Astrocyte of the hippocampus (primary cell): ENCODE measurements at places on chromosomes 5 and 9.

DNA sequence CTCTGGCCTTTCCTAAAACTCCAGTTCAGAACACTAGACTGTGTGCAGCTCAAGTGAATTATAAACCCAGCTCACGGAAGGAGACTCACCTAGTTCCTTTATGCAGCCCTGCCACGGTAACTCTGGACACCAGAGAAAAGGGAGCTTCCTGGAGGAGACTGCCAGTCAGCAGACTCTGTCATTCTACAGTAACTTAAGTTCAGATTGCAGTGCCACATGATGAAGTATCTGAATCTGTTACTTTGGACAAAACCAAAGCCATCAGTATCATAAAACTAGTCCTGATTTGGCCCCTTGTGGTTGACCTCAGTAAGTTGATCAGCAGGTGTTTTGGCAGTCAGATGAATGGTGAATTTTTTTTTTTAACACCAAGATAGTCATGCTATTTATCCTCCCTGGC is 2.7 kb downstream of the MTRR start:
- DNase-seq: no peak

DNA sequence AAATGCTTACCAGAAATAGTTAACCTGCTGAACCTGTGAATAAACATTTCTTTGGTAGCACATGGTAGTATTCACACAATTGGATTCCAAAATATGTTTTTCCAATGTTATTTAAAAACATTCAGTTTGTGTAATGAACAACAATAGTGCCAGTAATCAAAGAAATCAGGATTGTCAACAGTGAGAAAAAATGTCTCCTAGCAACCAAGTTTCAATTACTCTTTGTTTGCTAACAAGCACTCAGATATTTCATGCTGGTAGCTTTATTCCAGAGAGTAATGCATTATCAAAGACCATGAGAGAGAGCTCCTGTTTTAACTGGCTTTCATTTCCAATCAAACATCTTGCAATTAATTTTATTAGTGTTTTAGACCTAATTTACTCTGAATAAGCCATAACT is 768.1 kb upstream of the GRAMD2B start:
- DNase-seq: no peak

GRCh38 chr9:117018966-117019617 is 332.0 kb downstream of the TRIM32 start:
- no peak for DNase-seq

DNA sequence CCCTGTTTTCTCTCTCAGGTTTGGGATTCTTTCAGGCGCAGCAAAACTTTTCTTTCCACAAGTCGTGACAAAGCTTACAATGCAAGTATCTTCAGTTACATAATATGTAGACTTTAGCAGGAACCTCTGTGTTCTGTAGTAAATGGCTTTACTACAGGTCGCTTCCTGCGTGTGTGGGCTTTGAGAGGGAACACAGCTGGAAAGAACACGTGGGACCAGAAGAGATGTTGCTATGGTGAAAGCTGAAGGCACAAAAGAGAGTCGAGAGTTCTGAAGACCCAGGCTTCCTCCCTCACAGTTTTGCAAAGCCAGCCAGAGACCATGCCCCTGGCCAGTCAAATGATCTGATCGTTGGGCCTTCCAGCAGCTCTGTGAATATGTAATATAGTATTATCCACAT is 4.0 kb downstream of the ANKRD55 start:
- no peak for DNase-seq

- DNase-seq: no peak
Observed at GRCh38 chr5:39970117-39970798, 545.5 kb upstream of the DAB2 start.

DNA sequence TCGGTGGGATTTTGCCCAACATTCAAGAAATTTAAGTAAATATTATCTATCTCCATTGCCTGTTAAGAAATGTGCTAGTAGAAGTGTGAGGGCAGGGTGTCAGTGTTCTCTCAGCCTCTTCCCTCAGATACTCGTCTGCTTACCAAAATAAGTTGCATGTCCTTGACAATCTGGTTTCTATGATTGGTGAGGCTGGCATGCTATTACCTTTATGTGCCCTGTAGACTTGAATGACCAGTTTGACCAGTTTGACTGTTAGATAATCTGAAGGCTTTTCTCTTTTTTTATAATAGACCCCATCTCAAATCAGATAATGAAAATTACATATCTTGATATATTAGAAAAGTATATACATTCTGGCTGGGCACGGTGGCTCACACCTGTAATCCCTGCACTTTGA is 348 bp downstream of the CATSPER3 start:
- DNase-seq: no peak

GRCh38 chr5:124025306-124025845 is 513.4 kb downstream of the CSNK1G3 start:
- DNase-seq: peak; percentile 56

- no peak for DNase-seq
Observed at GRCh38 chr5:41346609-41347008, 133.3 kb upstream of the C6 start.

DNA sequence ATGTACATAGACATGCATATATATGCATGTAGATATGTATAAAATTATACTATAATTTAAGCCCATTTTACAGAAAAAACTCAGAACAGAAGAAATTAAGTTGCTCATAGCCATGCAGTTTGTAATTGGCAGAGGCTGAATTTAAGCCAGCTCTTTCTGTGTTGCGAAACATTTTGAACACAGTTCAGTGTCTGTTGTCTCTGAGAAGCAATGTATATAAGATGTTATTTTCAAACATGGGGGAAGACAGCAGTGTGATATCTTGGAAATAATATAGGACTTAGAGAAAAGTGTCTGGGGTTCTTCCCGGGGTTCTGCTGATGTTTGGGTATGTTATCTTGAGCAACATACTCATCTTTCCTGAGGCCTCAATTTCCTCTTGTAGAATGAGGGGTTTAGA is 37.6 kb downstream of the SVEP1 start:
- no peak for DNase-seq

- no peak for DNase-seq
Observed at GRCh38 chr5:119393201-119393691, 37.4 kb downstream of the TNFAIP8 start.

DNA sequence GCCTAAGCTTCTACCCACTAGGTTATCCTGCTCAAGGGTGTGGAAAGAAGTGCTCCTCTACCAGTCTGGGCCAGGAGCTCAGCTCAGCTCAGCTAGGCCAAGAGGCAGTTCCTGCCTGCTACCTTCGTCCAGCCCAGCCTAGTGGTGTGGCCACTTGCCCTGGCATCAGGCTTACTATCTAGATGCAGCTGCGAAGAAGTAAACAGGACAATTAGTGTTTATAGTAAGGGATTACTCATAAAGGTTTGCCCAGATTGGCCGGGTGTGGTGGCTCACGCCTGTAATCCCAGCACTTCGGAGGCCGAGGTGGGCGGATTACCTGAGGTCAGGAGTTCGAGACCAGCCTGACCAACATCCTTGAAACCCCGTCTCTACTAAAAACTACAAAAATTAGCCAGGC is 12.8 kb upstream of the SPATA24 start:
- no peak for DNase-seq

DNA sequence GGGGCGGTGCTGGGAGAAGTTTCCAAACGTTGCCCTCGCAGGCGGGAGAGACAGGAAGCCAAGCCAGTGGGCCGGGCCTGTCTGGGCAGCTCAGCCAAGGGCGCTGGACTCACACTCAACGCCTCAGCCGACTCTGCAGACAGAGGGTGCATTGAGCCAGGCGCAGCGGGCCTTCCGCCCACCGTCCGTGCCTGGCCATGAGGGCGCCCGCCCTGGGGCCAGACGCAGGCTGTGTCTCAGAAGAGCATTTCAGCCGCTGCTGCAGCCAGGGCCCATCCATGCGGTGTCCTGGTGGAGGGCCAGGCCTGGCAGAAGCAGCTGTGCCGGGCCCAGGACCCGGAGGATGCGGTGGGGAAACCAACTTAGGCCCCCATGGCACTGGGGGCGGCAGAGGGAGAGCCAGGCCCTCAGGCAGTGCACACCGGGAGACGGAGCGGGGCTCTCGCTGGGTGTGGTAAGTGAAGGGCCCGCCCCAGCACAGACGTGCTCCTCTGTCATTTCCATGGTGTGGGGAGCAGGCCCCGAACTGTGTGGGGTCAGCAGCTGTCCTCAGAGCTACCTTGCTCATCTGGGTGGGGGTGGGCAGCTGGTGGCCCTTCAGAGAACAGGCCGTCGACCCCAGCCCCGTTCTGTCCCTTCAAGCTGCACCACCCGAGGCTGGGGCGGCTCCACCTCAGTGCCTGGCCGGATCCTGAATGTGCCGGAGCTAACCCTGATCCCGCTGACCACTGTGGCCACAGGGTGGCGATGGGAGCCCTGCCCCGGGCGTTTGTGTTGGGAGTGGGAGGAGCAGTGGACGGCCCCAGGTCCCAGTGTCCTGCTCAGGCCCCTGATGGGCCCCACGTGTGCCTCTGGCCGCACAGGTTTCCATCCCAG is 18.0 kb downstream of the DNLZ start:
- DNase-seq: peak; percentile 70

GRCh38 chr5:14687023-14687665 is 22.6 kb downstream of the OTULIN start:
- DNase-seq: peak; percentile 71

GRCh38 chr5:176664479-176664878 is 17.2 kb downstream of the TSPAN17 start:
- no peak for DNase-seq

GRCh38 chr5:180718810-180719453 is 20.9 kb downstream of the OR2Y1 start:
- peak; percentile 45 for DNase-seq

- DNase-seq: no peak
Observed at GRCh38 chr9:70979966-70980365, 141.5 kb downstream of the TRPM3 start.

DNA sequence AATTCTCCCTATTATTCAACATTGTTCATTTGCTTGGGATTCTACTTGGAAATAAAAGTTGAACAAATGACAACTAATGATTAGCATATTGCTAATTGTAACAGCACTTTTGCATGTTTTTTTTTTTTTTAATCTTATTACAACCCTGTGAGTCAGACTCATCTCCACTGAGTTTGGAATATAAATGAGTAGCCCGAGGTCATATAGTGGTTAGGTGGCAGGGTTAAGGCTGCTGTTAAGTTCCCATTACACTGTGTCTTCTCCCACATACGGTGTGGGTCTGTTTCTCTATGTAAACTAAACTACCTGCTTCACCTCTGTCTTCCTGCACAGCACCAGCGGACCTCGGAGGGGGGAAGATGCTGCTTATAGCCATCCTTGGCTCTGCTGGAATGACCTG is 92.4 kb downstream of the EQTN start:
- DNase-seq: peak; percentile 21

- peak; percentile 15 for DNase-seq
Observed at GRCh38 chr5:119583684-119584083, 45.7 kb upstream of the FAM170A start.

DNA sequence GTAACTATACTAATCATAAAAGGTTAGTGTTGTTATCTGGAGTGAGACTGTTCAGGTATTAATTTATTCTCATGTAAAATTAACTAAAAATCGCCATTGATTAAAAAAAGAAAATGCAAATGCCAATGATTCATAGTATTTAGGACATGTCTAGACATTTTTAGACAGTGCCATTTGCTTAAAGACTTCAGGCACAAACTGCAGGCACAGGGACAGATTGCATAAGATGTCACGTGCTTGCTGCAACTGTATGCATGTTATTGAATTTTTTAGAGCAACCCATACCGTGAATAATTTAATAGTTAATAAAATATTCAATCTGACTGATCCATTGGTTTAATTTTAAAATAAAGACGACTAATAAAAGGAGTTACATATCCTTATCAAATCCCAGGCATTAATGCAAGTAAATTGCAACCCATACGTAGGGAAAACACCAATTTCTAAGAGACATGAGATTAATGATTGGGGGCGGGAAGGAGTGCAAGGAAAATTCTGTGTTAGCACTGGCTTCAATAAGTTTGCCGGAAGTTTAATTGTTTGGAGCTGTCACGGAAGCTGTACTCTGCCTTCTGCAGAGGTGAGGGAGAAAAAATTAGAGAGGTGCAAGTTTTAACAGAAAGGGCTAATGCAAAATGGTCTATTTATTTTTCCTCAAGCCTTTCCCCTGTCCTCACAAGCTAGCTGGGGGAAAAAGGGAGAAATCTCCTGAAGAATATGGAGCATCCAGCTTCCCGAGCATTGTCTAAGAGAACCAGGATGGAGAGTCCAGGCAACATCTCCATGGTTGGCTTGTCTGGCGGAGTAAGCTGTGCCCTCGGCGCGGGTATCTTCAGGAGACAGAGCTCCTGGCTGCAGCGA is 2.9 kb downstream of the EDIL3 start:
- peak; percentile 32 for DNase-seq

GRCh38 chr5:38297830-38298608 is 39.7 kb downstream of the EGFLAM start:
- no peak for DNase-seq

DNA sequence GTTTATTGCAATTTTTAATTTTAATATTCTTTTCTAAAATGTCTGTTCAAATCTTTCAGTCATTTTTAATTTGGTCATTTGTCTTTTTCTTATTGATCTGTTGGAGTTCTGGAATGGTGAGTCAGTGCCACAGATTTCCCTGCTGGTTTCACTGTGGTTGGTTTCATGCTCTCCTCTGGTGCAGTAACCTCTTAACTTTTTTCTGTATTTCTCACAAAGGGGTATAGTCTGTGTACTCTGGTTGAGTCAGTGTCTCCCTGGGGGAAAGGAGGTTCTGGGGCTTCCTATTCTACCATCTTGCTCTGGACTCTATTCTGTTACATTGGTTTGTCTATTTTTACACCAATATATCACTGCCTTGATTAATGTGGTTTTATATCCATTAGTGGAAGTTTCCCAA is 178.8 kb downstream of the CSNK1G3 start:
- DNase-seq: peak; percentile 62

GRCh38 chr5:153636670-153637451 is 146.4 kb downstream of the GRIA1 start:
- no peak for DNase-seq

GRCh38 chr5:73985145-73985544 is 359.1 kb downstream of the ARHGEF28 start:
- peak; percentile 62 for DNase-seq

GRCh38 chr5:38718771-38719391 is 126.9 kb upstream of the OSMR start:
- no peak for DNase-seq

DNA sequence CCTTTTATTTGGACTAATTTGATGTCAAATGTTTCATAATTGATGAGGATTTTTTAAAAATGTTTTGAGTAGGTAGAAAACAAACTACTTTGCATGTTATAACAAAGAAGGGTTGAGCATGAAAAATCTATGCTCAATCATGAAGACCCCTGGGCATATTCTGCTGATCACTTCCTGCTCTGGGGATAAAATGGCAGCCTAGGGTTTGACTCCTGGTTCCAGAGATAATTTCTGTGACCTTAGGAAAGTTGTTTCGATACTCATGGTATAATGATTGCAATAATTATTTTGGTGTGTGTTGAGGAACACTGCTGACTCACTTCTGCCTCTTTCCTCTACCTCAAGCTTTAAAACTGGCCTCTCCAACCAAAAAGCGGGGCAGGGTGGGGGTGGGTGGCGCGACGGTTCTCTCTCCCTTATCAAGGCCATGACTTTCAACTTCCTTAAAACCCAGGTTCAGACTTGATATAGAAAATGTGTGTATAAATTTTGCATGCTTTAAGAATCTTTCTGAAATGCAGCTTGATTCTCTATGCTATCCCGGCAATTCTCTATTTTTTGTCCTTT is 6.0 kb upstream of the PIP5K1B start:
- no peak for DNase-seq
